ENCODE measurements at places on chromosomes 1 and 21. TPM values are rescaled to one million over a fixed set of nuclear protein-coding genes. Genes with fewer than 3 reads are reported as not detected.

Gene KIF21B
- total RNA-seq, result 4.6 TPM

Gene CNR2
- total RNA-seq, result 0.06 TPM

Gene LIN28A
- total RNA-seq, result not detected

Gene TNNI3K
- total RNA-seq, result 4.2 TPM

Gene ITLN2
- total RNA-seq, result not detected

Gene MEX3A
- total RNA-seq, result 1.2 TPM

Gene KLHDC8A
- total RNA-seq, result not detected

Gene RGS13
- total RNA-seq, result 0.71 TPM

Gene C4BPB
- 10.7 TPM for total RNA-seq

Gene CACHD1
- total RNA-seq, result 26.5 TPM

Gene TRIM63
- 0.19 TPM for total RNA-seq

Gene LHX8
- total RNA-seq, result not detected

Gene TDRD5
- total RNA-seq, result not detected

Gene RIPK4
- total RNA-seq, result 3.0 TPM

Gene ETV3L
- total RNA-seq, result not detected

Gene EPS8L3
- total RNA-seq, result not detected

Gene NCF2
- total RNA-seq, result 28.0 TPM

Gene KCNN3
- 4.7 TPM for total RNA-seq

Gene CFHR1
- 1.7 TPM for total RNA-seq

All from aorta (tissue), 5 donors.